ENCODE measurements at places on chromosomes 13 and 19. TPM values are rescaled to one million over a fixed set of nuclear protein-coding genes. Genes with fewer than 3 reads are reported as not detected.

KLHL1 gene
- 4.8 TPM for total RNA-seq

DACT3 gene
- 18.5 TPM for total RNA-seq

RPS28 gene
- 165 TPM for total RNA-seq

C19orf73 gene
- total RNA-seq, result 2.0 TPM

RDH8 gene
- total RNA-seq, result not detected

PROZ gene
- total RNA-seq, result not detected

COG3 gene
- total RNA-seq, result 52.1 TPM

DAND5 gene
- total RNA-seq, result 5.2 TPM

HRC gene
- 18.6 TPM for total RNA-seq

HIF3A gene
- total RNA-seq, result 73.6 TPM

SIGLEC8 gene
- not detected for total RNA-seq

ATP8A2 gene
- total RNA-seq, result 17.1 TPM

ZNF414 gene
- total RNA-seq, result 19.9 TPM

ZNF791 gene
- total RNA-seq, result 47.4 TPM

DEDD2 gene
- 40.6 TPM for total RNA-seq

CGB5 gene
- total RNA-seq, result not detected

TMEM255B gene
- total RNA-seq, result 4.9 TPM

CGB2 gene
- total RNA-seq, result not detected

OR7A5 gene
- total RNA-seq, result not detected

CELF5 gene
- 13.4 TPM for total RNA-seq

KLK7 gene
- total RNA-seq, result not detected

ALOX5AP gene
- total RNA-seq, result 3.5 TPM

MAN2B1 gene
- 35.4 TPM for total RNA-seq

DIAPH3 gene
- total RNA-seq, result 5.8 TPM

ZNF723 gene
- total RNA-seq, result not detected

CATSPERD gene
- total RNA-seq, result not detected

ZNF558 gene
- 54.4 TPM for total RNA-seq

MYH14 gene
- 29.9 TPM for total RNA-seq

ZNF850 gene
- 13.0 TPM for total RNA-seq

SPACA4 gene
- total RNA-seq, result not detected

ZNF433 gene
- total RNA-seq, result 26.3 TPM

LRRC25 gene
- 2.0 TPM for total RNA-seq

SKA3 gene
- 7.5 TPM for total RNA-seq

FSD1 gene
- 16.4 TPM for total RNA-seq

USHBP1 gene
- 5.5 TPM for total RNA-seq

CD22 gene
- 0.66 TPM for total RNA-seq

All from camera-type eye (tissue), 1 donor.